ENCODE measurements at places on chromosomes 2 and 18.

DNA sequence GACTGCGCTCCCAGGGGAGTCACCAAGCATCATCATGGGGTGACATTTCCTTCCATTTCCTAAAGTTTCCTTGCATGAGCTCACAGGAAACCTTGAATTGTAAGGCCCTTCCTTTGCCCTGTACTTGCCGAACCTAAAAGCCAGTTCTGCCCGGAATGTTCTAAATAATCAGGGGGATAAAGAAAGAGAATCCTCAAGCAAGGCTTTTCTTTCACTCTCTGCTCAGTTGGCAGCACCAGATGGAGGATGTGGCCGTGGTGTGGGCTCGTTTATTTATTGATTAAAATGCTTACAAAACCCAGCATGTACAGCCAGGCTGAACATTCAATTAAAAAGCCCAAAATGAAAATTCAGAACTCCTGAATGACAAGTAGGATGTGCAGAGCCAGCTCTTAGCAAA, 170.5 kb downstream of the SH3RF3 start:
- DNase-seq = no peak

GRCh38 chr2:188410504-188411235, 119.0 kb downstream of the GULP1 start:
- no peak for DNase-seq

DNA sequence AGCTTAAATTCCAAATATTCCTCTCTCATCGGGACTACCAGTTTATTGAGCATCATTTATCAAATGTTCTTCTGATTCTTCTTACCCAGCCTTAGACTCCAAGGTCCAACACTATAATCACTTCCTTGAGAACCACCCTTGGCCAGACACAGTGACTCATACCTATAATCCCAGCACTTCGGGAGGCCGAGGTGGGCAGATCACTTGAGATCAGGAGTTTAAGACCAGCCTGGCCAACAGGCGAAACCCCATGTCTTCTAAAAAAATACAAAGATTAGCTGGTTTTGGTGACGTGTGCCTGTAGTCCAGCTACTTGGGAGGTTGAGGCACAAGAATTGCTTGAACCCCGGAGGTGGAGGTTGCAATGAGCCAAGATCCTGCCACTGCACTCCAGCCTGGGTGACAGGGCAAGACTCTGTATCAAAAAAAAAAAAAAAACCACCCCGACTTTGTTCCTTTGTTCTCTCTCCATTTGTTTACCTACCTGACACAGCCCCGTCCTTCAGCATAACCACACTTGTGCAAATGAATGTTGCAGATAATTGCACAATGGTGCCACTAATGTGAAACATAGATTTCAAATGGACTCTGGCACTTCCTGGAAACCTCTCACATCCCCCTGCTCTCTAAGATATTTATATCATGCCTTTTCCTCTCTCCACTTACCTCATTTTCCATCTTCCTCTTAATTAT, 38.9 kb upstream of the LPIN2 start:
- DNase-seq = no peak

DNA sequence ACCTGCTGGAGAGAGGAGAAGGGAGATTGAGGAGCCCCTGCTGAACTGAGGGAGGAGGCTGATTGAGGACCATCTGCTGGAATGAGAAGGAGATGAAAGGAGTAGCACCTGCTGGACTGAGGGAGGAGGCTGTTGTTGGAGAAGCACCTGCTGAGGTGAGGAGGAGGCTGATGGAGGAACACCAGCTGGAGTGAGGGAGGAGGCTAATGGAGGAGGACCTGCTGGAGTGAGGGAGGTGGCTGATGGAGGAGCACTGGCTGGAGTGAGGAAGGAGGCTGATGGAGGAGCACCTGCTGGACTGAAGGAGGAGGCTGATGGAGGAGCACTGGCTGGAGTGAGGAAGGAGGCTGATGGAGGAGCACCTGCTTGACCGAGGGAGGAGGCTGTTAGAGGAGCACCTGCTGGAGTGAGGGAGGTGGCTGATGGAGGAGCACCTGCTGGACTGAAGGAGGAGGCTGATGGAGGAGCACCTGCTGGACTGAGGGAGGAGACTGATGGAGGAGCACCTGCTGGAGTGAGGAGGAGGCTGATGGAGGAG, 409.2 kb upstream of the MYT1L start:
- no peak for DNase-seq

DNA sequence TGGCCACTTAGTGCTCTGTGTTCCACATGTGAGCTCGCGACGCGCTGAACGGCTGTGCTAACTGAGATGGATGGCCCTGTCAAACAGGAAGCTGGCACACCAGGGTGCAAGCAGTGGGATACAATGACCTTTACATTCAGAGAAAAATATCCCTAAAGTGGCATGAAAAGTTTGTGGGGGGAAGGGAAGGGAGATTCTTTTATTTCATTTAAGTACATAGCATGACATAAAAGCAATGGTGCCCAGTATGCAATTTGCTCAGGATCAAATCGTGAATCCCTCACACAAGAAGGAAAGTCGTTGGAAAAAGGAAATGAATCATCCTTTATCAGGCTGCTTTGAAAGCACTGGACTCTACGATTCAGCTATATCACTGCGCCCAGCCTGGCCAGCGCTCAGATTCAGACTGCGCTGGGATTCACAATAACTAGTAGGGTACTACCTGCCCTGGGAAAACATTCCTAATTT, 26.0 kb downstream of the SATB2 start:
- DNase-seq = no peak

DNA sequence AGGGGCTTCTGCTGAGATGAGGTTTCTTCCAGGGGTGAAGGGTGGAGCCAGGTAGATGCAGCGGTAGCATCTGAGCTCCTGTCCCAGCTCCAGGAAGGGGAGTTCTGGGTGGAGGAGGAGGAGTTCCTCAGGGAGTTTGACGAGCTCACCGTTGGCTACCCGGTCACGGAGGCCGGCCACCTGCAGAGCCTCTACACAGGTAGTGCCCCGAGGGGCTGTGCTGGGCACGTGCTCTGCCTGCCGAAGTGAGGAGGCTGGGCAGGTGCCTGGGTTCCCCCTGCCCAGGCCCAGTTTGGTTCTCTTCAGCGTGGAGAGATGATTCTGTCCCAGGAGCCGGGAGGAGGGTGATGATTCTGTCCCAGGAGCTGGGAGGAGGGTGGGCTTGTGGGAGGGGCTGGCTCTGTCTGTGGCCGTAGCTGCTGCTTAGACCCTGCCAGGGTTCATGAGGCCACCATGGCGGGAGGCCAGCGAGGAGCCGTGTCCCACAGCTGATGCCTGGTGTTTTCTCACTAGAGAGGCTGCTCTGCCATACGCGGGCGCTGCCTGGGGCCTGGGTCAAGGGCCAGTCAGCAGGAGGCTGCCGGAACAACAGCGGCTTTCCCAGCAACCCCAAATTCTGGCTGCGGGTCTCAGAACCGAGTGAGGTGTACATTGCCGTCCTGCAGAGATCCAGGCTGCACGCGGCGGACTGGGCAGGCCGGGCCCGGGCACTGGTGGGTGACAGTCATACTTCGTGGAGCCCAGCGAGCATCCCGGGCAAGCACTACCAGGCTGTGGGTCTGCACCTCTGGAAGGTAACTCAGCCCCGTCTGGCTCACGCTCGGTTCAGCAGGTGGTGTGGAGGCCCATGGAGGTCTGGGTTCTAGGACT, 8.2 kb downstream of the CAPN10 start:
- DNase-seq = no peak

GRCh38 chr2:66862885-66863650, 428.1 kb downstream of the MEIS1 start:
- no peak for DNase-seq

GRCh38 chr2:59181347-59181746, 940.2 kb upstream of the FANCL start:
- DNase-seq = no peak

DNA sequence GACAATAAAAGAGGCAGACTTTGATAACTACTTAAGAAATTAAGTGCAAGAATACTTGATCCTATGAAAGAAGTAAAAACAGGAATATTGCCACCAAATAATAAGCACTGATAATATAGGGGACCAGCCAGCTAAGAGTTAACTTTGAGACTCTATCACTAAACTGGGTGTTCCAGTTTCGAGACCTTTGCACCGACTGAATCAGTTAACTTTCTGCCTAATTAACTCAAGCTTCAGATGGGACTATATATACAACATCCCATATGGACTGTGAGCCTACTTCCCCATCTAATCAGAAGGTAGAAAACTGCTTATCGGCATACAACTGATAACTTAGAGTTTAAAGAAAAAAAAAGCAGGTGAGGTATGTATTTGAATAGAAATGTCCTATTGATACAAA, 25.8 kb upstream of the SLC9A2 start:
- DNase-seq = no peak

DNA sequence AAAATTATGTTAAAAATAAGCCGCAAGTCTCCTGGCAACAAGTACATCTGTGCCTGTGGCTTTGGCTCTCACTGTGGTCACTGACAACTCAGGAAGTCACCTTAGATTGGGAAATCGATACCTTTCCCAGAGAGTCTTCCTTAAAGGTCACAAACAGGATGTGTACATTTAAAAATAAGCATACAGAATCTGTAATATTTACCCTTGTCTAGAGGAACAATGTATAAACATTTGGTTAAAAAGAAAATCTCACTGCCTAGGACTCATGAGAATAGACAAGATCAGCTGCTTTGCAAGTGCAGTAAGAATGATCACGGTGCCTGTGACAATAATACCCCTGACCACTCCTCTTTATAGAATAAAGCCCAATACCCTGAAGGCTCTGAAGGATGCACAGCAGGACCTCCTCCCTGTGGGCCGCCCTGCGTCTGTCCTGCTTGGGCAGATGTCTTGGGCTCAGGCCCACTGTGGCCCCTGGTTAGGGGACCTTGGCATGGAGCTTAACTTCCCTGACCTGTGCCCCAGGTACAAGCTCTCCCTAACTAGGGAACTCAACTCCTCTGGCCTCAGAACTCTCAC, 98.0 kb upstream of the MGAT4A start:
- DNase-seq = no peak
